Activated B cell treated with CpG ODN at 0.5 μM for 24 hours (primary cell): ENCODE measurements at places on chromosomes 4 and X.

DNA sequence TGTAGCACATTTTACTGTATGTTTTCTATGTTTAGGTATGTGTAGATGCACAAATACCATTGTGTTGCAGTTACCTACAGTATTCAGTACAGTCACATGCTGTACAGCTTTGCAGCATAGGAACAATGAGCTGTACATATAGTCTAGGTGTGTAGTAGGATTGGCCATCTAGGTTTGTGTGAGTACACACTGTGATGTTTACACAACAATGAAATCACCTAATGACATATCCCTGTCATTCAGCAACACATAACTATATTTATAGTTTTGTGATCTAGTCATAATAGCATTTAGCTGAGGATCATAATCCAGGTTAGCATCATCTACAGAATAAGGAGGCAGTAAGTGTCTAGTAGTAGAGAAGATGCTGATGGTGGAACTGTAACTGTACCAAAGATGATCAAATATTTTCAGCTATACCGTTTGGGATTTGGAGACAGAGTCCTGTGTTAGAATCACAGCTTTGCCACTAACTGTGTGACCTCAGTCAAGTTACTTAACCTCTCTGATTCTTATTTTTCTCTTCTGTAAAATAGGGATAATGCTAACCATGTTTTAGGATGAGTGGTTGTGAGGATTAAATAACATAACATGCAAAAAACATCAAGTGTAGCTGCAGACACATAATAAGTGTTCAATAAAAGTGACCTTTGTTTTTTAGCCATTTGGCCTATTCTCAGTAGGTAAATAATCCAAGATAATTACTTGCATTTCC is 73.3 kb downstream of the LIMCH1 start:
- no peak for DNase-seq

GRCh38 chrX:120697053-120697452 is 67.2 kb upstream of the C1GALT1C1 start:
- no peak for DNase-seq

DNA sequence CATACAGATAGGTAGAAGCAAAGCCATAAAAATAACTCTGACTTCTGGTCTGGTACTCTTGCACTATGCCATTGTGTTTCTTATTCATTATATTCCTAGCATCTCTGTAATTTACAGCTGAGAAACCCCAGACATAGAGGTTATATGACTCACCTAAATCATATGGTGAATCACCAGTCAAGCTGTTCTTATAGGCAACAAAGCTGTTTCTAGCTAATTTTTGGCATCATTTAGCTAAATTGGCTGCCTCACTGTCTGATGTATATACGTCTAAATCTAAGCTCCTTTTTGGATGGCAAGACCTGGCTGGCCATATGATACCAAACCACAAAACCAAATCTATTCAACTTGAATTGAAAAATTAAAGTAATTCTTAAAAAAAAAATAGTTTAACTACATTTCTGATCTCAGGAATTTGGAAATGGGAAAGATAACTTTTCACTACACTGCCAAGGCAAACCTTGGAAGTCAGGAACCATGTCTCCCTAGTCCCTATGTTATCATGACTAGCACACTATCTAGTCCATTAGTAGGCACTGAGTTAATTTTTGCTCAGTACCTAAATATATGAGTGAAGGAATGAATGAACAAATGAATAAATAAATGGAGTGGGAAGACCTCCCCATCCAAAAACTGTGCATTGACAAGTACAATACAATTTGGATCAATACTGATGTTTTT is 41.3 kb upstream of the STAG2 start:
- no peak for DNase-seq

- no peak for DNase-seq
These were observed 14.3 kb upstream of the FAM241A start for GRCh38 chr4:112130906-112131305.

- DNase-seq: no peak
These were observed 4.2 kb upstream of the MTMR1 start for GRCh38 chrX:150688911-150689451.

- DNase-seq: no peak
These were observed 34.1 kb upstream of the NAF1 start for GRCh38 chr4:163200727-163201349.

- DNase-seq: no peak
These were observed 105.1 kb downstream of the SPRY1 start for GRCh38 chr4:123501733-123502132.

- no peak for DNase-seq
These were observed 444.0 kb upstream of the PITX2 start for GRCh38 chr4:111066887-111067286.

GRCh38 chrX:39998636-39999406 is 98.9 kb downstream of the BCOR start:
- no peak for DNase-seq

DNA sequence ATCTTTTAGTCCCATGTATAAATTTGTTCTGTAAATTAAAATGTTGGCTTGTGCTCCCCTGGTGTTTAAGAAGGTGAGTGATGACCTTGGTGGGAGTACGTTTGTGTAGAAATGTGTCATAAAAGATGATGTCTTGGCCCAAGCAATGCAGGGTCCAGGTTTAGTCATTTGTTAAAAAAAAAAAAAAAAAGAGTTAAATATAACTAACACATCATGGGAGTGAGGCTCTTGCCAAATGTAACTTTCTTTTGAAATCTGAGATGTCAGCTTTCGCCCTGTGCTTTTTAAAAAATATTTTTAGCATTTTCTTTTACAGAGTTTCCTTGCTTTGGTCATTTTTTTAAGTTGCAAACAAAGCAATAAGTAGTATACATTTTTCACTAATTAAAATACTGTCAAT is 135.6 kb downstream of the FBXO8 start:
- DNase-seq: no peak

- no peak for DNase-seq
These were observed 353.2 kb downstream of the PDHA2 start for GRCh38 chr4:96193061-96193460.

DNA sequence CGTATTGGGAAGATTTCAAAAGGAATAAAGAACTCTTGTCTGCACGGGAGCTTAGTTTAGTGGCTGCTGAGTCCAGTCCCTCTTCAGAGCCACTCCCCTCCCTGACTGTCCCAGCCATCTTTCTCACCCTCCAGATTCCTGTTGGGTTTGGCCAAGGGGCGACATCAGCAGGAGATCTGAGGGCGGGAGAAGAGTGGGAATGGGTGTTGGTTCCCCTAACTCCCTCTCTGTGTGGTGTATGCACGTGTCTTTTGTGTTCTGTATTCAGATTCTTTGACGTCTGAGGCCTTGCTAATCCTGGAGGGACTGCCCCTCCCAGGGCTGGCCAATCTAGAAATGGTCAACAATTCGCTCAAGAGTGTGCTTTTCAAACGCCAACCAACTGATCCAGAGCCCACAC is 37.4 kb downstream of the CYTL1 start:
- no peak for DNase-seq

- DNase-seq: peak; percentile 61
These were observed 1.4 kb downstream of the PDS5A start for GRCh38 chr4:39976141-39976944.

GRCh38 chr4:132284910-132285426 is 864.1 kb upstream of the PCDH10 start:
- no peak for DNase-seq

- DNase-seq: no peak
These were observed 48.2 kb upstream of the KDR start for GRCh38 chr4:55173580-55173979.

DNA sequence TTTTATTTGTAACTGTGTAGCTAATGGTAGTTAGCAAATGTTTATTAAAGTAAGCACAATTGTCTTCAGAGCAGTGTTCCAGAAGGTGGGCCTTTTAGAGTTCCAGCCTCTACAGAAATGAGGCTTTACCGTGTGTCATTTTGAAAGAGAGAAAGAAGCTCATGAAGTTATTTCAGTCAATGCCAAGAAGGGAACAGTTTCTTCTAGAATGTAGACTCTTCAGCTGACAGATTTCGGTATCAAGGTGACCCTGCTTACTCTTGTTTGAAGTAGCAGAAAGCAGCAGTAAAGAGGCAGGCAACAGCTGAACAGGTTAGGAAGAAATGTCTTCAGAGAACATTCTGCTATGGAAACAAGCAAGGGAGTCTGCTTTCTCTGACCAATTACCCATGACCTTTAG is 93.6 kb downstream of the TASL start:
- DNase-seq: no peak

DNA sequence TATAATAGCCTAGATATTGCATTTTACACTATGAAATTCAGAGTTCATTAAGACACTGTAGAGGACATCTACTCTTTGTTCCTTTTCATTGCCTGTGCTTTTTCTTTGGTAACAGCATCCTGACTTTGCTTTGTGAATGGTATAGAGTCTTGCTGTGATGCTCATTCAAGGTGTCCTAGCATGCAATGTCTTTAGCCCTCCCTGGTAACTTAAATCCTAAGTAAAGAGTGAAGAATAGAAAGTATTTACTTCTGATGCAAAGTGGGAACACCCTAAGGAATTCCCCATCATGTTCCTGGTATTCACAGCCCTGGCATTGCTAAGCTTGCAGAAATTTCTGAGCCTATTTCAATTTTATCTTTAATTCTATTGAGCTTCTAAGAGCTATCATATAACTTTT is 400.1 kb downstream of the FAT4 start:
- no peak for DNase-seq

GRCh38 chr4:121597346-121597934 is 99.3 kb downstream of the ANXA5 start:
- DNase-seq: no peak

DNA sequence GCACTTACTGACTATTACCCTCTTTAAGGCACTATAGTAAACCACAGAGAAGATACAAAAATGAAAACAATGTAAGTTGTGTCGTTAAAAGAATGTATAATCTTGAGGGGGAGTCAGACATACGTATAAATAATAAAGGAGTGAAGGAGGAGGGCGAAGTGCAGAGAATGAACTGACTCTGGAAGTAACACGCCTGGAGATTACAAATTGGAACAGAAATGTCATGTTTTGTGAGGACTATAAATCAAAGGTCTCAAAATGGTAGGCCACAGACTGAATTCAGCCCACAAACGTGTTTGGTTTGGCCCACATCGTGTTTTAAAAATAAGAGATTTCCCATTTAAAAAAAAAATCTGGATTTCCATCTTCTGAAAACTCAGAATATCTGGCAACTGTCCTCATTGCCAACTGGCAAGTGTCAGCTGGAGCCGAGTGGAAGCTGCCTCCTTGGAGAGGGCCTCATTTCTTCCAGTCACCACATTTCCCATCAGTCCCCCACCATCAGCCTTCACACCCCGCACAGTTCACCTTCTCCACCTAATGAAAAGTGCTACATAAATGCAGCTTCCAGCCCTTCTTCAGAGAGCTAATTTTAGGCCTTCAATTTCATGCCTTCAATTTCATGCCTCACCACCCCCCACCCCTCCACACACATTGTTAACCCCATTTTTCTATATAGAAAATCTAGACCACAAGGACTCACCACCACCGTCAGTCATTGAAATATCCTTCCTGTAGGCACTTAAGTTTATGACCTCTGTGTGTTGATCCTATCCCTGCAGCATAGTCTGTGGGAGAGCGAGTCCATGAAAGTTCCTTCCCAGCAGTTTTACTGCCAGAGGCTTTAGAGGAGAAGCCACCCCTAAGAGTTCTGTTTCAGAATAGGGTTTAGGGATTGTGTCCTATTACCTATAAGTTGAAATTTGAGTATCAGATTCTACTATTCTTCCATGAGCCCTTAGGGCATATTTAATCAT is 32.0 kb upstream of the COL25A1 start:
- DNase-seq: no peak

- DNase-seq: no peak
These were observed 76.6 kb upstream of the CBLL2 start for GRCh38 chrX:22196149-22196548.

GRCh38 chrX:46628460-46629371 is 55.2 kb downstream of the CHST7 start:
- peak; percentile 16 for DNase-seq

DNA sequence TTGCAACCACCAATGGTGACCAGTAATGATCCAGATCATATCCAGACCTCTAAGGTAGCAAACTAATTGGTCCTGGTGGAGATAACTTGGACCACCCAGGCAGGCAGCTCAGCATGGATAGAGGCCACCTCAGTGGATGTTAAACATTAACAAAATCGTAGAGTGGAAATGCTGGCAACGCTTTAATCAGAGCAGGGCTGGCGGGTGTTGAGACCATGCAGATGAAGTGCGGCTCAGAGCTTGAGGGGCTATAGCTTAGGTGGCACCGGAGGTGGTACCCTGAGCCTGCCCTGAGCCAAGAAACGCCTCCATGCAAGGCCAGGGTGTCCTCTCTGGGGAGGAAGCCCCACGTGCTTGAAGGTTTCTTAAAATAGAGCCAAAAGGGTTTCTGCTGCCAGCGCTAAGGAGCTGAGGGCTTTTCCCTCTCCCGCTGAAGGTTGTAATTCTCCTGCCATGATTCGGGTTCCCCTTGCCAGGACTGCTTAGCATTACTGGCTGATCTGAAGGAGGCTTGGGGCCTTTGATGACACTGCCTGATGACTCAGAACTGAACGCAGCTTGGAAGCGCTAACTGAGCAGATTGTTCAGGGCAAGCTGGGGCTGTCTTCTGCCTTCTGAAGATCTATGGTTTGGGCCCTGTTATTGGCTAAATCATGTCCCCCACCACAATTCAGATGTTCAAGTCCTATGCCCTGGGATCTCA is 177.8 kb upstream of the ATP6AP2 start:
- DNase-seq: no peak

DNA sequence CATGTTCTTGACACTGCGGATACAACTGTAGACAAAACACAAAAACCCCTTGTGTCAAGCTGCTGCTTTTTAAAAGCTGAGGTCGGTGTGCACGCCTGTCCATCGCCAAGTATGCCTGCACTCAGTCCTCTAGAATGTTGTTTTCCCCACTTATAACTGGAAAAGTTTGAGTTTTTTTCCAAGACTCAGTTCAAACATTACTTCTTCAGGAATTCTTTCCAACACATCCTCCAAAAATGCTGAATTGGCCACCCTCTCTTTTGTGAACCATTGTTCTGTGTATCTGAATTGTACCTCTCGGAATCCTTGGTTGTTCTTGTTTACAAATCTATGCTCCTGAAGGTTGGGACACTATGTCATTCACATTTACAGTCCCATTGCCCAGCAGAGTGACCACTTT is 94.6 kb downstream of the REELD1 start:
- DNase-seq: no peak

- DNase-seq: no peak
These were observed 289.3 kb upstream of the GATB start for GRCh38 chr4:152050106-152050505.

- DNase-seq: no peak
These were observed 2089.6 kb upstream of the TENM3 start for GRCh38 chr4:180153587-180153986.

DNA sequence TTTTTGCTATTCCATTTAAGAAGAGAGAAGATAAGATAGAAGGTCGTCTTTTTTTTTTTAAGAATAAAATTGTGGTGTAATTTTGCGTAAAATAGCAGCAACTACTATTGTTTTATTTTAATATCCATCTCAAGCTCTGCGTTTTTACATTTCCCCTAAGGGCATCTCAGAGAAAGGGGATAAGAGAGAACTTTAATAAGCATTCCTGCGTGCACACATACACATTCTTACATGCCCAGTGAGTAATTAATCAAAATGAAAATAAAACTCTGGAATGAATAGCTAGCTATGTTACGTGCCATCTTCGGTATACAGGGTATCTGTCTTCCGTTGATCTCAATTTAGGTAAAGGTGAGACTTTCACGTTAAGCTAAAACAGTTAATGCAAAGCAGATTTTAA is 200.3 kb upstream of the TENM3 start:
- no peak for DNase-seq

- no peak for DNase-seq
These were observed 10.7 kb upstream of the WDR17 start for GRCh38 chr4:176054942-176055341.

GRCh38 chr4:2914256-2915126 is 48.7 kb downstream of the NOP14 start:
- no peak for DNase-seq
